Activated CD4-positive, CD25-positive, alpha-beta regulatory T cell treated with anti-CD3 and anti-CD28 coated beads, Interleukin-2, amount 50 U/mL, for 72 hours (primary cell): ENCODE measurements at places on chromosomes 6 and 20.

DNA sequence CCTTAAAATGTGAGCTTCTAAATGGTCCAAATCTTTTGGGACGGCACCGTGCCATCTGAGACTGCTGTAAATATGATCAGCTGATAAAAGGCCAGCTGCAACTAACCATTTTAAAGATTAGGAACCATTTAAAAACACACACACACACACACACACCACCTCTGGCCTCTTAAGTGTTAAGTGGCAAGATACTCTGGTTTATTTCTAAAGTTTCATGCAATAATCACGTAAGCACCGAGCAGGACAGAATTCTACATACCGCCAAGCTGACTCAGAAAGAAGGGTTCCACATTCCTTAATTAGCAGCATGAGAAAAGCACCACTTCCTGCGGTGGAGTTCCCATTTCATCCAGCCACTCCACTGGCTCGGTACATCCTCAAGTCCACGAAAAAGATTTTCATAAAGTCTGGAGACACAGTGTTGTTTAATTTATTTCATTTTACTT is 17.8 kb upstream of the ZNF217 start:
- no peak for DNase-seq

- peak; percentile 40 for DNase-seq
These were observed 4.3 kb downstream of the MTCL3 start for GRCh38 chr6:127514773-127515227.

DNA sequence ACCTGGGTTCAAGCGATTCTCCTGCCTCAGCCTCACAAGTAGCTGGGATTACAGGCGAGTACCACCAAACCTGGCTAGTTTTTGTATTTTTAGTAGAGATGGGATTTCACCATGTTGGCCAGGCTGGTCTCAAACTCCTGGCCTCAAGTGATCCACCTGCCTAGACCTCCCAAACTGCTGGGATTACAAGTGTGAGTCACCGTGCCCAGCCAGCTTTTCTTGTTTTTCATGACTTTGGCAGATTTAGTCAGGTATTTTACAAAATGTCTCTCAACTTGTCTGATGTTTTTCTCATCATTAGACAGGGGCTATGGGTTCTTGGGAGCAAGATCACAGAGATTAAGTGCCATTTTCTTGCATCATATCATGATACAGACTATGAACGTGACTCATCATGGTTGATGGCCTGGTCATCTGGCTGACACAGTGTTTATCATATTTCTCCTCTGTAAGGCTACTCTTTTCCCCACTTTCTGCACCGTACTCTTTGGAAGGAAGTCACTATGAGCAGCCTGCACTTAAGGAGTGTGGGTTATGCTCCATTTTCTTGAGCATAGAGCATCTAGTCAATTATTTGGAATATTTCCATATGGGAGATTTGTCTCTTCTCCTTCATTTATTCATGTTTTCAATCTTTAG is 67.8 kb downstream of the RNF182 start:
- DNase-seq, result no peak

- no peak for DNase-seq
These were observed 1.8 kb downstream of the KCNK5 start for GRCh38 chr6:39227476-39227875.

DNA sequence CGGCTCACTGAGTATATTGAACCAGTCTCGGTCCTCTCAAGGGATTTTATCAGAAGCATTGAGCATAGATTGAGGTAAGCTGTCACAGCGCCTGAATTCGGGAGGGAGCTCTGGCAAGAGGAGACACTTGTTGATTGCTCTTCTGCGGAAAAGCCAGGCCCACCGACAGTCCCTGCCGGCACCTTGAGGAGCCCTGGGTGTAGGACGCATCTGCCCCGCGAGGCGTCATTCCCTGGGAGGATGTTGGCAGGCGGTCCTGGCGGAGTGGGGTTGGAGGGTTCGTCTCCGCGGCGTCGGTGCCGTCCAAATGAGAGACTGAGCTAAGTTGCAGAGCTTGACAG is 843 bp downstream of the FBXO9 start:
- DNase-seq, result peak; percentile 40

DNA sequence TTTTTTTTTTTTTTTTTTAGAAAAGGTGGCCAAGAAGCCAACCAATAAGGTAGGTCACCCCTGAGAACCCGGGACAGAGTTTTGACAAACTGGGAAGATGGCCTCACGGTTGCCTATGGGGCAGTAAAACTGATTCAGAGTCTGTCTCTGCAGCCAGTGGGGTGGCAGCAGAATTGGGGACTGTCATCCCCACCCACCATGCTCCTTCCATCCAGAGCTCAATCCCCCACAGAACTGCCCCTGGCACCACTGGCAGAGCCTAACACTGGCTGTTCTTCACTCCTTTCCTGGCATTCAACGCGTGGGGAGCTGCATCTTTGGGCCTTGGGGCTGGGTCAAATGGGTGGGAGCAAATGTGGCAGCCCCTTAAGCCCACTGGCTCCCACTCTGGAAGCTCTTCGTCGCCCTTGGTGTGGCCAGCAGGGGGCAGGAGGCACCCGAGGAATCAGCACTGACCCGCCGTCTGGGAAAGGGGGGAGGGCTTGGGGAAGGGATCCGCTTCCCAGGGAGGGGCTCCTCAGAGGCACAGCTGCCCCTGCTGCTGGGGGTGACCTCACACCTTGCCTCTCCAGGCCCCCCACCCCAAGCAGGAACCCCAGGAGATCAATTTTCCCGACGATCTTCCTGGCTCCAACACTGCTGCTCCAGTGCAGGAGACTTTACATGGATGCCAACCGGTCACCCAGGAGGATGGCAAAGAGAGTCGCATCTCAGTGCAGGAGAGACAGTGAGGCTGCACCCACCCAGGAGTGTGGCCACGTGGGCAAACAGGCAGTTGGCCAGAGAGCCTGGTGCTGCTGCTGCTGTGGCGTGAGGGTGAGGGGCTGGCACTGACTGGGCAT is 10.4 kb downstream of the CD40 start:
- no peak for DNase-seq

DNA sequence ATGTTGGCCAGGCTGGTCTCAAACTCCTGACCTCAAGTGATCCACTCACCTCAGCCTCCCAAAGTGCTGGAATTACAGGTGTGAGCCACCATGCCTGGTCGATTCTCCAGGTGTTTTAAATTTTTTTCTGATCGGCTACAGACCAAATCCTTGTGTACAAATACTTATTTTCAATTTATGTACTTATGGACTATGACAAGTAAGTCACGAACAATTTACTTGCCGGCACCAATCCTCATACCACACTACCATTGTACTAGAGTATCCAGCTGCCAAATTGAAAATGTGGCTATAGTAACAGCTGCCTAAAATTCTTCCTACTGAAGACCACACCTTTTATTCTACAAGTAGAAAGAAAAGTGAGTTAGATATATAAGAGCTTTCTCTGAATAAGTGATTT is 26.9 kb downstream of the LIN28B start:
- DNase-seq, result no peak

GRCh38 chr20:18972251-18972876 is 158.8 kb downstream of the SCP2D1 start:
- DNase-seq, result no peak

DNA sequence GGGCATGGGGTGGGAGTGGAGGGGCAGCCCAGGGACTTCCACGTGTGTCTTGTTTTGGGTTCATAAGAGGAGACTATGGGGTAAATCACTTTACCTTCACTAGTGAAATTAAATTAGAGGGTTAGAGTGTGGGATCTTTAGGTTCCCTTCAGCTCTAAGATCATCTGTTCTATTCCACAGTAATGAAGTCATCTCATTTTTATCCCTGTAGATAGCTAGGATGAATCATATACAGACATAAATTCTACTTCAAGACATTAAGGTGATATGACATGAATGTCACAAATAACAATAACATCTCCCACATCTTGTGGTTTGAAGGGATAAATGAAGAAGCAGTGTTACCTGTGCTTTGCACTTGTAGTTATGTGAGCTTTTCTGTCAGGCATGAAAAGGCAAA is 83.8 kb downstream of the ELOVL4 start:
- DNase-seq, result no peak

DNA sequence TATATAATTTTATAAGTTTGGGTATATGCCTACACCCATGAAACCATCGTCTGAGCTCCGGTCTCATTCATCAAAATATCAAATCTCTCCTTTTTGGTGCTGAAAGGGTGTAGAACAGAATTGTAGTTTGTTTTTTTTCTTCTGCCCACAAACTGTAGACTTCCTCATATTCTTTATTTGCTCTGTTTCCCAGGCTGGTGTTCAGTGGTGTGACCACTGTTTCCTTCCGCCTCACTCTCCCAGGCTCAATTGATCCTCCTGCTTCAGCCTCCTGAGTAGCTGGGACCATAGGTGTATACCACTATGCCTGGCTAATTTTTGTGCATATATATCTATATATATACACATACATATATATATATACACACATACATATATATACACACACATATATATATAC is 139.6 kb upstream of the HCRTR2 start:
- DNase-seq, result no peak

DNA sequence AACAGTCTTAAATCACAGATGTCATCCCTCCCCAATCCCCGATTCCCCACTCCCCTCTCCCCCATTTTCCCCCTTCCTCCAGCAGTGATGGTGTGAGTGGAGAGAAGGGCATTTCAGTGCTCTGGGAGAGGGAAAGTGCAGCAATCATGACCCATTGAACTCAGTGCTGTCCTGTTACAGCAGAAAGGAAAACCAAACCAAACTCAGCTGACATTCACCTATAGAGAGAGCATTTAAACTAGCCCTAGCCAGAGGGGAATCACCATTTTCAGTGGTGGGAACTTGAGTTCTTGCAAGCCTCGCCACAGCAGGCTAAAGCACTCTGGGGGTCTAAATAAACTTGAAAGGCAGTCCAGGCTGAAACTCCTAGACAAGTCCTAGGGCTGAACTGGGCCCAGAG is 129.9 kb upstream of the COL21A1 start:
- DNase-seq, result no peak

DNA sequence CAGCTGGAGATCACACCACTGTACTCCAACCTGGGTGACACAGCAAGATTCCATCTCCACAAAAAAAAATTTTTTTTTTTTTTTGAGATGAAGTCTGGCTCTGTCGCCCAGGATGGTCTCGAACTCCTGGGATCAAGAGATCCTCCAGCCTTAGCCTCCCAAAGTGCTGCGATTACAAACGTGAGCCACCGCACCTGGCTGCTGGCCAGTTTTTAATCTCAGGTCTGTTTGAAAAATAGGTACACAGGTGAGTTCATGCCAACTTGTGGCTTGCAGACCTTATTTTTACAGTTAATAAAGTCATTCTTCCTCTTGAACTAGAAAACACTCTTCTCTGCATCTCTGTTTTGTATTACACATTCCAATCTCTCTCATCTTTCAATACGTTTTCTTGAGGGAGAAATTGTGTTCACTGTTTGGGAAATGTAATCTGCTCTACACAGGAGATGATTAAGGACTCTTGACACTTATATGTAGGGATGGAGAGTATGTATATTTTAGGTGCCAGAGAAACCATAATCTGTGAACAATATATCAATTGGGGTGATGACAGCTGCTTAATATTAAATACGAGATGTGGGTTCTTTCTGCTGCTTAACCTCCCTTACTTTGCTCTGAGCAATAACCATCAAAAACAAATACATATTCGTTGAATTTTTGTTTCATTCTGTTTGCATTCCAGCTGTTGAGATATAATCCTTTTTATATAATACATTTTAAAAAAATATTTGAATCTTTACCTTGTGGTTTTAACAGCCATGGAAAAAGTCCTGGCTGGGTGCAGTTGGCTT is 17.7 kb upstream of the RIPOR3 start:
- DNase-seq, result no peak

GRCh38 chr6:38057994-38058393 is 238.5 kb downstream of the ZFAND3 start:
- peak; percentile 30 for DNase-seq

DNA sequence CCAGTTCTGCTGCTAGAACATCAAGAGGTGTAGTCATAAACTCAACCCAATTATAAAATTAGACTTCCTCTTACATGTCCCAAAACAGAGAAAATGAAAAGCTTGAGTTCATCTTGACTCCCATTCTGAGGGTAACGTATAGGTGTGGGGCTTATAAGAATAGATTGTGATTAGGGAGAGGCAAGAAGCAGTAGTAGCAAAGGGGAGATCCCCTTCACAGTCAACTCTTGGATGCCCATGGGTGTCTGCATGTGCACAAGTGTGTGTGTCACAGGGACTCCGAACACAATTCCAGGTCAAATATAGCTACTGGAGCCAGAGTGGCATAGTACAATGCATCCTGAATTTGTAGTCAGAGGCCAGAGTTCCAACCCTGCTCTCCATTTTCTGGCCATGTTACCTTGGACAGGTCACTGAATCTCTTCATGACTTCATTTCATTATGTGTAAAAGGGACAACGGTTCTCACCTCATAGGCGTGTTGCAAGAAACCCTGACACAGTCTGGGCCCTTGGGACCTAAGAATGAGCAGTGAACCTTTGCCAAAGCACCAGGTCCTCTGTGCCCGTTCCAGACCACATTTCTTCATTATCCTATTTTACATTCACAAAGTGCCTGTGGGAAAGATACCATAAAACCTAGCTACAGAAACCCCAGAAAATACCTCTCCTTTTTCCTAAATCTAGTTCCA is 11.8 kb downstream of the GSTA4 start:
- DNase-seq, result no peak

DNA sequence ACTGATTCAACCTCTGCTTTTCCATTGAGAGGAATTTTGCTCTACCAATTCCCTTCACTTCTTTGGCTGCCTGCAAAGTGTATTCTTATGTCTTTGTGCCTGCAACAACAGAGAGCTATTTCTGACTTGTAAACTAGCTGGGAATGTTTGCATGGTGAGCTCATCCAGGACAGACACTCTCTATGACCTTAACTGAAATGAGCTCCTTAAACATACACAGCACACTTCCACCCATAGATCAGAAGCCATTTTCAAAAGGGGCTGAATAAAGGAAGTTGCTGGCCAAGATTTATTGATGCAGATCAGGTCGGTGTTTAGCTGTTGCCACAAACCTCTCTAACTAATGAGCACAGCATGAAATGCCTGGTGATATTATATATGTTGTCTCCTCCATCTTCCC is 377.7 kb downstream of the BTBD9 start:
- DNase-seq, result no peak

- DNase-seq, result no peak
These were observed 10.6 kb downstream of the TMEM242 start for GRCh38 chr6:157312757-157313156.

- no peak for DNase-seq
These were observed 128.3 kb downstream of the CARMIL1 start for GRCh38 chr6:25407431-25407830.
